LNCaP clone FGC (cell line): ENCODE measurements at places on chromosomes 12 and 14.

DNA sequence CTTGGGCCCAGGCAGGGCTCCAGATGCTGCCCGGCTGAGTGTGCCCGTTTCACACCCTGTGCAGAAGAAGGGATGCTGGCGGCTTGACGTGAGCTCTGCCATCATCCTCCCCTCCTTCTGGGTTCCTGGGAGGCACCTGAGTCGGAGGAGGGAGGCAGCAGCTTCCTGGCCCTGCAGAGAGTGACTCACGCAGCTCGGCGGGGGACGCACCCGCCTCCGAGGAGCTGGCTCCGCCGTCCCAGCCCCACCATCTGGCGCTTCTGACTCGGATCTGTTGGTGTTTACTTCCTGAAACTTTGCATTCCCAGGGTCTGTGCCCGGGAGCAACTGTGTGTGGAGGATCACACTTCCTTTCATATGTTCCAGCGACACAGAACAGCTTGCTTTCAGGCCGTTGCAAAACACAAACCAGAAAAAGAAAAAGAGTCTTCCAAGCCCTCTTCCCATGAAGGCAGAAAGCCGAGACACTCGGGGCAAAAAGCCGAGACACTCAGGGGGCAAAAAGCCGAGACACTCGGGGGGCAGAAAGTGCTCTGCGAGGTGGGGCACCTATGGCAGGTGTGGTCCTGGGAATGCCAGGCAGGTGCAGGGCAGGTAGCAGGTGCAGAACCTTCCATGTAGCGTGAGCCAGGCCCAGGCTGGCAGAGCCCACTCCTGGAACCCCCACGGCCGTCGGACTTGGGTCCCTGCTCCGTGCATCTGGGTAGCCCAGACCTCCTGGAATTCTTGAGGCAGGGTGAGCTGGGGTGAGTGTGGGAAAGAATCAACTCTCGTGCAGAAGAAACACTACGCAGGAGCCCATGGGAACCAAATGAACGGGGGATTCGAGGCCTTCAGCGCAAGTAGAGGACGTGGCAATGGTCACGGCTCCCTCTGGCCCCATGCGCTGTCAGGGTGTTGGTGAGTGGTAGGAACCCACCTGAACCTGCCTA is 27.6 kb upstream of the GALNT9 start:
- DNase-seq: no peak

- DNase-seq: no peak
These were observed 191.4 kb downstream of the TTC7B start for GRCh38 chr14:90624732-90625400.

- no peak for DNase-seq
These were observed 16.8 kb upstream of the EIF5 start for GRCh38 chr14:103317251-103317650.

DNA sequence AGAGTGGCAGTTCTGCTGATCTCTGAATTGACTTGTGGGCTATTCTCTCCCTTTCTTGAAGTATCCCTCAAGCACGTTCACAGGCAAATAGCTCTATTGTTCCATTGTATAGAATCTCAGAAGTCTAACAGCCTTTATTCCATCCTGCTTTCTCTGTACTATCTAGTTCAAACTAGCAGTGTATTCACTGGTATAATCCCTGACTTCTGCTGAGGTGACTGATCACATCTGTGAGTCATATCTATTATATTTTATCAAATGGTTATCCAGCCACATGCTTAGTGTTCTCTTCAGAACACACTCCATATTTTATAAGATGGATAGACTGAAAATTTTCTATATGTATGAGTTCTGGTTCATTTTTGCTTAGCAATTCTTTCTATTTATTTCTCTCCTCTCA is 866.1 kb downstream of the C12orf50 start:
- no peak for DNase-seq

DNA sequence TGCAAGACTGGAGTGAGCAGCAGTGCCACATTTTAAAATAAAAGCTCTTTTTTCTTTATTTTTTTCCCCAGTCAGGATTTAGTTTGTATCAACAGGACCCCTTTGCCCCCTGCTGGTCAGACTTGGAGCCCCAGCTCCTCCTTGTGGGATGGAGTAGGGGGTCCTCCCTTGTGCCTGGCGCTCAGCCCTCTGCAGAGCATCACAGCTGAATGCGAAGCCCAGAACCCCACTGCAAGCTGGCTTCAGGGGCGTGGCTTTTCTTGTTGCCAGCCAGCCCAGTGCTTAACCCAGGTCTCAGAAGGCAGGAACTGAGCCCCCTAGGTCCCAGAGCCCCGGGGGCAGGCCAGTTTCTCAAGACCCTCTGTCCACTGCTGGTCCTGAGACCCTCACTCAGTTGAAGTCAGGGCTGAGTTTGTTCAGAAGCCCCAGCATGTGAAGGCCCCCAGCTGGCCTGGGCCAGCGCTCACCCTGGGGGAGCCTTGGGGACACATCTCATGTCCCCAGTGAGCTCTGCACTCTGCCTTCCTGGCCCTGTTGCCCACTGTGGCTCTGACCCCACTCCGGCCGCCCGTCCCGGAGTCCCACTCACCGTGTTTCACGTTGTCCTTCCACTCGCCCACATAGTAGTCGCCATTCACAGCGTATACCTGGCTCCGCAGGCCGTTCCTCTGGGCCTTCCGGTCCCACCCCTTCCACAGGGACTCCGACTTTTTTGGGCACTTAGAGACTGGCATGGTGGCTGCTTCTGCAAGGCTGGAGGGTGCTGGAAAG is 519 bp downstream of the MORN3 start:
- DNase-seq: no peak

DNA sequence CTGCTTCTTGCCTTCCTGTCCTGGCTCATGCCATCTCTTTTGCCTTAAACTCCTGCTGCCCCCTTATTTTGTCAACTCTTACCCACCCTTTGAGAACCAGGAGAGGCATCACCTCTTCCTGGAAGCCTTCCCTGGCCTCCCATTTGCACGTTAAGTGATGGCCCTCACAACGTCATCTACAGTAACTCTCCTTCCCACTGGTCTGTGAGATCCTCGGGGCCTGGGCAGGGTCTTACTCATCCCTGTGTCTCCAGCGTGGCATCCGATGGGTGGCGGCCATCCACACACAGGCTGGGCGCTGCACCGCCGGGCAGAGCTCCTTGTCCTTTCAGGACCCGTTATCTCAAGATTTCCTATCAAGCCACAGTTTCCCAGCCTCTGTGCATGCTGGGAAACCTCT is 16.8 kb upstream of the CACNA2D4 start:
- DNase-seq: no peak

DNA sequence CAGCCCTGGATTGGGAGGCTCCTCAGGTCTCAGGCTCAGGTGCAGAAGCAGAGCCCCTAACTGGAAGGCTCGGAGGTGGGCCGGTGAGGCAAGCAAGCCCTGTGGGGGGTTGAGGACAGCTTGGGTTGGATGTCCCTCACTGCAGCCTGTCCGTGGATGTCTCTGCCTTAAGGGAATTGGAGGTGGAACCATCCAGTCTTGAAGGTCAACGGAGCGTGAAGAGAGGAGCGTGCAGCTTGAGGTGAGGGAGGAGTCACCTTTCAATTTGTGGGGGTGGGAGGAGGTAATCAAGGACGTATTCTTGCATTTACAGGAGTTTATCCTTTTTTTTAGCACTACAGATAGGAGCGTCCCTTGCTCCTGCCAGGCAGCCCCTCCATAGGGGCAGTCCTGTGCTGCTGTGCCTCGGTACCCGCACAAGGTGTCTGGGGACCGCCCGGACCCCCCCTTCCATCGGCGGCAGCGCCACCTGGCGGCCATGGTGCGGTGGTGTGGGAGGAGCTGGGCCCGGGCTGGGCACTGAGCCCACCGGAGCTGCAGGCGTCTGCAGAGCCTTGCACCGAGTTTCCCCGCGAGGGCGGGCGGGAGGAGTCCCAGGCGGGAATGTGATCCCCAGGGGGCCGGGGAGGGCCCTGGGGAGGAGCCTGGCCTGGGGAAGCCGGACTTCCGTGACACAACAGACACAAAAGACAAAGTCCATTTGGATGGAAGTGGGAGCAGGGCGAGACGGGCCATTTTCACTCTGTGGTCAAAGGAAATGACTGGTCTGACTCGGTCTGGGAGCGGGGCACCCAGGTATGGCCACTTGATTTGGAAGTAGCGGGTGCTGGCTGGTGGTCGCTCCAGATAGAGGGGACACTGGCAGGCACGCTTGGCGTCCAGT is 864 bp downstream of the DNAJC22 start:
- peak; percentile 58 for DNase-seq

- DNase-seq: peak; percentile 40
These were observed 11.4 kb downstream of the AGAP2 start for GRCh38 chr12:57726884-57727757.

GRCh38 chr14:87449016-87449415 is 544.0 kb downstream of the GALC start:
- DNase-seq: no peak

- no peak for DNase-seq
These were observed 7.4 kb downstream of the TTC6 start for GRCh38 chr14:37602605-37603453.

- no peak for DNase-seq
These were observed 679 bp upstream of the SAV1 start for GRCh38 chr14:50668826-50669143.
